AML-193 (cell line): ENCODE measurements at places on chromosomes 2 and 18.

- no peak for DNase-seq
Observed at GRCh38 chr2:127001751-127002150, 103.1 kb downstream of the TEX51 start.

DNA sequence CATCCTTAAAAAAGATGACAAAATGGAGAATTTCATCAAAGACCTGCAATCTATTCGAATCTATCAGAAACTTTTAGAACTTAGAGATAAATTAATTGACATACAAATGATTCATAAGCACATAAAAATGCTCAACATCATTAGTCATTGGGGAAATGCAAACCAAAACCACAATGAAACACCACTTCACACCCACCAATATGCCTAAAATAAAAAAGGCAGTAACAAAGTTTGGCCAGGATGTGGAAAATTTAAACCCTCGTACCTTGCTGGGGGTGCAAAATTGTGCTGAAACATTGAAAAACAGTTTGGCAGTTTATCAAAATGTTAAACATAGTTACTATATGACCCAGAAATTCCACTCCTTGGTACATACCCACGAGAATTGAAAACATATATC, 11.5 kb upstream of the EIF2AK3 start:
- DNase-seq: no peak

DNA sequence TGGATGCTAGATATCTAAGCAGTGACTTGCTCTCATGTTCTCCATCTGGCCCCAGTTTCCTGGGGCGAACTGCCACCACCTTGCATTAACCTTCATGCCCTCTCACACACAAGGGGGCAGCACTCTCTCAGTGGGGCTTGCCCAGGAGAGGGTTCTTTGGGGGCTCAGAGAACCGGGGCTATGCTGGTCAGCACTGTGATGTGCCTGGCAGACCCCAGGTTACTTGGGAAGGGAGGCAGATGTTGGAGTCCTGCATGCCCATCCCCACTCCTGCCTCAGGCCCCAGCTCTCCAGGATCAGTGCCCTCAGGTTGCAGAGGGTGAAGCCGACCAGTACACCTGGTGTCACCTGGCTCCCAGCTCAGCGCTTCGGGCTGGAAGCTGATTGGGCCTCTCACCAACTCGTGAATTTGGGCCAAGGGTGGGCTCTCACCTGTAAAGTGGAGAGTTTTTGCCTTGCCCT, 396.2 kb upstream of the HS6ST1 start:
- DNase-seq: no peak

GRCh38 chr2:152186262-152186661, 10.7 kb upstream of the STAM2 start:
- no peak for DNase-seq

GRCh38 chr2:44929735-44930273, 11.7 kb upstream of the SIX3 start:
- no peak for DNase-seq

GRCh38 chr2:206859330-206859739, 80.0 kb upstream of the CPO start:
- DNase-seq: no peak

GRCh38 chr2:127648321-127648720, 2.4 kb downstream of the GPR17 start:
- no peak for DNase-seq

DNA sequence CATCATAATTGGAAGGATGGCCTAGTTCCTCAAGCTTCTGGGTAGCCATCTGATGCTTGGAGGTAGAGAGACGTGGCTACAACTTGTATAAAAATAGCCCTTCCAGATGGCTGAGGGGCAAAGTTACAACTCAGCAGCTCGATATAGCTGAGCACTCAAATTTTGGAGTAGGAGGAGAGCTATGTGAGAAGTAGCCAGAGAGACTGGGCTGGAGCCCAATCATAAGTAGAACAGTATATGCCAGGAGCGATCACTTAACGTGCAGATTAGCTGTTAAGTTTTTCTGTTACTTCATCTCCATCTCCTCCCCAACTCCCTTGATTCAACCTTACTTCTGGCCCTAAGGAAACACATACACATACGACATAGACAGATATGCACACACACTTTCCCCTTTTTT, 28.8 kb downstream of the CNRIP1 start:
- no peak for DNase-seq

DNA sequence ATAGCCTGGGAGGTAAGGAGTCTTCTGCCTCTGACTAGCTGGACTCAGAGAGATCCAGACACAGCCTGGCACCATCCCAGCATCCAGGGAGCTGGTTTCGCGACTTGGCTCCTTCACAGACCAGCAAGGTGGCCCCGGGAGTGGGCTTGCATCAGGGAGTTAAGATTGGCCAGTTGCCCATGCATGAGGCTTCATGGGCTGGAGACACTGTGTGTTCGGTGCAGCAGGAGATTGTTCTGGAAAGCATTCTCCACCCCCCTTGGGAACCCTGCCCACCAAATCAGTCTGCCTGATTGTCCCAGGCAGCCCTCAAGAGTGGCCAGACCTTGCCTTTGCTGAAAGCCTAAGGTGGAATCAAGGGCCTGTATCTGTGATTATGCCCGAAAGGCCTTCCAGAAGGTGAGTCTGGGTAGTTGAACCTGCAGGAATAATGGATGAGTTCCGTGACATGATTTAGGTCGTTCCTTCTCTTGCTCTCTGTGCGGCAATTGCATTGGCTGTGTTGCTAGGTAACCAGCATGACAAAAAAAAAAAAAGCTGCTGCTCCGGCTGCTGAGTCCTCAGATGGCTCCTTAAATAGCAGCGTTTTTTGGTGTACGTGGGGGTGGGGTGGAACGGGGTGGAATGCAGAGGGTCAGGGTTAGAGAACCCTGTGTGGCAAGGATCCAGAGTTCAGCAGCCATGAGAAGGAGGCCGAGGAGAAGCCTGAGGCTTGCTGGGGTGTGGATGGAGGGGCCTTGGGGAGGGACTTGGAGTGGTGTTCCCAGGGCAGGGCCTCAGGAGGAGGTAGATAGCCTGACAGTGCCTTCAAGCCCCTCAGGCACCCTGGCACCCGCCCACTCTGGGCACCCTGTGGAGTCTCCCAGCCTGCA, 93.0 kb upstream of the MCFD2 start:
- DNase-seq: no peak

GRCh38 chr2:214881647-214882202, 72.2 kb upstream of the BARD1 start:
- no peak for DNase-seq

- no peak for DNase-seq
Observed at GRCh38 chr18:49201464-49201863, 250.7 kb upstream of the SMAD7 start.

DNA sequence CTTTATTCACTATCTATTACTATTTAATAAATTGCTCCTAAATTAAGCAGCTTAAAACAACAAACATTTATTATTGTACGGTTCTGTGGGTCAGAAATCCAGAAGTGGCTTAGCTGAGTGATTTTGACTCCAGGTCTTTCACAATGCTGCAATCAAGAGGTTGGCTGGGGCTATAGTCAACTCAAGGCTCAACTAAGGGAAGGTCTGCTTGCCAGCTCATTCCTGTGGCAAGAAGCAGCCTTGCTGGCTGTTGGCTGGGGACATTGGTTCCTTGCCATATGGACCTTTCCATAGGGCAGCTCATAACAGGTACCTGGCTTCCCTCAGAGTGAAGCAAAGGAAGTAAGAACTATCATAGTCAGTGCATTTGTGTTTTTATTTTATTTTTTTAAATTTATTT, 5.0 kb upstream of the MRPL19 start:
- DNase-seq: no peak

- DNase-seq: no peak
Observed at GRCh38 chr2:209121691-209122090, 302.2 kb upstream of the MAP2 start.

- no peak for DNase-seq
Observed at GRCh38 chr2:23346029-23346428, 39.0 kb upstream of the KLHL29 start.

GRCh38 chr2:235659767-235660322, 166.0 kb downstream of the AGAP1 start:
- DNase-seq: no peak

DNA sequence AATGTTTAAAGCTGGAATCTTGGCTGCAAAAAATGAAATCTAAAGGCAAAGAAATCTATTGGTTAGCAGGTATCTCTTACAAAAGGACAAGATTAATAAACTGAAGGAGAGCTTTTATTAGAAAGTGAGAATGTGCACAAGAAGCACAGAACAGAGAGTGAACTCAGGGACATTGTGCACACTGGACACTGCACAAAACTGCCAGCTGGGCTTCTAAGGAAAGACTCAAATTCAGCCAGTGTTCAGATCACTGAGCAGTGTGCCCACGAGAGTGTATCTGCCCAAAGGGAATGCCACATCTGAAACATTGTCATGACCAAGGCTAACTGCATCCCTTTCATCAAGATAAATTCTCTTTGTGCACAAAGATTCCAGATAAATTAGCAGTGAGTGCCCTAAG, 129.7 kb upstream of the KCNH7 start:
- no peak for DNase-seq

- DNase-seq: no peak
Observed at GRCh38 chr2:221853297-221853696, 281.2 kb upstream of the EPHA4 start.

DNA sequence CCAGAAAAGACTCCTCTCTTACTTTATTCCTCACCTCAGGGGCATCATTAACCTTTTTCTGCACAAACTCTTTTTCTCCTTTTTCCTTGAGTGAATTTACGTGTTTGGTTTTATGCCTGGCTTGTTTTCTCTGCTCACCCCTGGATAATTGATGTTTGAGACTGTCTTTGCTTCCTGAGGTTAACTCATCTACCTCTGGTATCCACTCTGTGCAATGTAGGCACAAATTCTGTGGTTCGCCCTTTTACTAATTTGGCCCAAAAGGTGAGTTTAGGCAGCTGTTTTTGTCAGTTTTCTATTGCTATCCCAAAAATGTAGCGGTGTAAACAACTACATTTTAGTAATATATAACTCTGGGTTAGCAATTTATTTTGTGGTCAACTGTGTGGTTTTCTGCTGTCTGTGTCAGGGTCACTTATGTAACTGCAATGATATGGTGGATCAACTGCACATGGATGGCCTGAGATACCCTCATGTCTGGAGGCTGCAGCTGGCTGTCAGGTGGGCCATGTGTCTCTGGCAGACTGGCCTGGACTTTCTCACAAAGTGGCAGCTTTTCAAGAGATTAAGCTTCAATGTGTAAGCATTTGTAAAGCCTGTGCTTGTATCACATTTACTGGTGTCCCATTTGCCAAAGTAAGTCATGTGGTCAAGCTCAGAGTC, 329.7 kb downstream of the FSIP2 start:
- DNase-seq: no peak

GRCh38 chr2:106061611-106062349, 132.3 kb downstream of the UXS1 start:
- no peak for DNase-seq

- DNase-seq: no peak
Observed at GRCh38 chr2:185441486-185442005, 297.1 kb upstream of the FSIP2 start.

DNA sequence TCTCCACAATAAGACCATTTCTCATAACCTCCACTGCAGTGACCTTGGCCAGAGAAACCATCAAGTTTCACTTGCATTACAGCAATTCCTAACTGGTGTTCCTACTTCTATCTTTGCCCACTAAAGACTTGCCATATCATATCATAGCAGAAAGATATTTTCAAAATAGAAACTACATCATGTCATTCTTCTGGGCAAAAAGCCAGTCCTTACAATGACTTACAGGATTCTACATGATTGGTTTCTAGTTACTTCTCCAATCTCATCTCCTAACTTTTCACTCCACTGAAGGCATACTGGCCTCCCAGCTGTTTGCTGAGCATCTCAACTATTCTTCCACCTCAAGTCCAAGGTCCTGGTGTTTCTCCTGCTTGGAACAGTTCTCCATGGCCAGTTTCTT, 151.4 kb downstream of the HNMT start:
- no peak for DNase-seq

DNA sequence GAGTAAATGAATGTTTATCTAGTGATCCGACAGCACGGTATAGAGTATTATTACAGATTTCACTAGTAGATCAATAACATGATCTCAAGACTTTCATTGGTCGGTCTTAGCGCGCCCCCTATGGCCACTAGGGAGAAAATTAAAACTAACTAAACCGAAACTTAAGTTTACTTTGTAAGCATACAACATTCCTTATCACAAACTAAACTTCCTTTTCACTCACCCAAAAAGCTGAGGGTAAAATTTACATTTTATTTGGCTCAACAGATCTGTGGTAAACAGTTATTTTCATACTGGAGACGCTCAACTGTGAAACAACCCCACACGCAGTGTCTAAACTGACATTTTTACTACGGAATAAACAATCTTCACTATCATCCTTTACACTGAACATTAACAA, 215.6 kb upstream of the MAP2 start:
- no peak for DNase-seq

GRCh38 chr2:8587920-8588830, 93.7 kb upstream of the ID2 start:
- DNase-seq: no peak

DNA sequence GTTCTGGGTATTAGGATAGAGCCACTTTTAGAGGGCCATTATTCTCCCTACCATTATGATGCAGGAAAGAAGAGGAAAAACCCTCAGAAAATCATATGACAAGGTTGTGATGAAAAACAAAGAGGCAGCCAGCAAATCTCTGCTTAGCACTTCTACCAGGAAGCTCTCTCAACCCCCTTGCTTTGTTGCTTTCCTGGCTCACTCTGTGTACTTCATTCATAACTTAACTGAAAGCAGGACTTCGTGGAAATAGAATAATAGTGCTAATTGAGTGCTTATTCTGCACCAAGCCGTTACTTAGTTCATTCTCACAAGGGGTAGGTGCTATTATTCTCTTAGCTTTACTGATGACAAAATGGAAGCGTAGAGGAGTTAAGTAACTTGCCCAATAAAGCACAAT, 354.1 kb downstream of the HRH4 start:
- no peak for DNase-seq

DNA sequence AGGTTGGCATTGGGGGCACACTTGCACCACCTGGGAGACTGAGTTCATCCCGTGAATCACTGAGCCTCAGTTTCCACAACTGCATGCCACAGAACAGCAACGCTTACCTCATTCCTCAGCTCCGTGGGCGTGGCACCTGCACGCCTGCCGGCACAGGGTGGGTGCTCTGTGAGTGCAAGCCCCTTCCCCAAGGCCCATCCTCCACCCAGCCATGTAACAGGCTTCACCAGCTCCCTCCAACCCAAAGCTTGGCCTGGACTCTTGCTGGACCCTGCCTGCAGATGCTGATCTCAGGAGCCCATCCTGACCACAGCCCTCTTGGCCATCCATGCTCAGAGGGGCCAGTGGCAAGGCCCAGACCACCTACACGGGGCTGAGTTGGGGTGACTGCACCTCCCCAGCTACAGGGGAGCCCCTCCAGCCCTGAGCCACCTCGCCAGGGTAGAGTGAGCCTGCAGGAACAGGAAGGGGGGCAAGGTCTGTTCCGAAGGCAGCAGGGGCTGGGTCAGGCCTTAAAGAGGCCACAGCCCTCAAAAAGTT, 1.8 kb downstream of the PRLH start:
- no peak for DNase-seq

- DNase-seq: no peak
Observed at GRCh38 chr2:42060718-42061619, 13.1 kb downstream of the PKDCC start.

- peak; percentile 14 for DNase-seq
Observed at GRCh38 chr18:69580107-69580506, 179.4 kb downstream of the DOK6 start.

- peak; percentile 54 for DNase-seq
Observed at GRCh38 chr18:49447810-49448745, 12.4 kb downstream of the DYM start.

GRCh38 chr2:218997731-218998130, 4.5 kb upstream of the CRYBA2 start:
- DNase-seq: no peak

GRCh38 chr2:149200109-149200520, 130.3 kb upstream of the LYPD6 start:
- DNase-seq: peak; percentile 5
